ENCODE measurements at places on chromosomes 7 and 10. TPM values are rescaled to one million over a fixed set of nuclear protein-coding genes. Genes with fewer than 3 reads are reported as not detected.

Gene RNF133
- total RNA-seq, result not detected

Gene HOXA5
- total RNA-seq, result 3.8 TPM

Gene RTKN2
- total RNA-seq, result 1.8 TPM

Gene BTBD16
- 0.53 TPM for total RNA-seq

Gene THSD7A
- not detected for total RNA-seq

Gene SPRN
- not detected for total RNA-seq

Gene KLF14
- total RNA-seq, result not detected

Gene PVRIG
- total RNA-seq, result not detected

Gene PLPP4
- total RNA-seq, result 0.31 TPM

Gene OGDHL
- 0.28 TPM for total RNA-seq

Gene TAS2R4
- 0.31 TPM for total RNA-seq

Gene CRYGN
- not detected for total RNA-seq

Gene HOXA7
- total RNA-seq, result 13.3 TPM

Gene AKR1D1
- total RNA-seq, result not detected

Gene GPER1
- 0.07 TPM for total RNA-seq

Gene ANKRD30A
- not detected for total RNA-seq

Gene SPDYE8
- not detected for total RNA-seq

Gene CDHR1
- 1.8 TPM for total RNA-seq

Gene AASS
- total RNA-seq, result 13.6 TPM

Gene OIT3
- not detected for total RNA-seq

Gene PDLIM1
- 304 TPM for total RNA-seq

Gene OR13A1
- not detected for total RNA-seq

Gene CREB5
- total RNA-seq, result 3.7 TPM

Gene KCNMA1
- total RNA-seq, result 3.9 TPM

Gene GHRHR
- not detected for total RNA-seq

Gene CALML5
- 2.4 TPM for total RNA-seq

Gene IL6
- 0.28 TPM for total RNA-seq

Gene OR2A7
- 11.6 TPM for total RNA-seq

Gene RELN
- total RNA-seq, result not detected

Gene AQP1
- not detected for total RNA-seq

Gene CACNB2
- total RNA-seq, result not detected

Gene SPACDR
- total RNA-seq, result 0.28 TPM

Gene DOCK4
- total RNA-seq, result 37.2 TPM

Gene ZNF117
- 0.92 TPM for total RNA-seq

Gene MDFIC
- total RNA-seq, result 15.1 TPM

Gene FAM237B
- total RNA-seq, result not detected

Gene EFCAB10
- 0.31 TPM for total RNA-seq

Gene WASL
- total RNA-seq, result 35.7 TPM

Gene SHTN1
- 21.5 TPM for total RNA-seq

Gene TCAF2
- total RNA-seq, result 0.14 TPM

Gene CCDC172
- not detected for total RNA-seq

Gene MKI67
- 72.8 TPM for total RNA-seq

Gene NUTM2B
- total RNA-seq, result 0.68 TPM

Gene ZNF804B
- not detected for total RNA-seq

Gene PLAC9
- total RNA-seq, result not detected

Gene HOXA10
- total RNA-seq, result 4.8 TPM

Gene RBP3
- not detected for total RNA-seq
